Esophagus muscularis mucosa (tissue), 4 donors: ENCODE measurements at places on chromosomes 4 and X. TPM values are rescaled to one million over a fixed set of nuclear protein-coding genes. Genes with fewer than 3 reads are reported as not detected.

- DNase-seq, result no peak
Measured at GRCh38 chr4:159229164-159229563, 126.3 kb downstream of the RAPGEF2 start.

DNA sequence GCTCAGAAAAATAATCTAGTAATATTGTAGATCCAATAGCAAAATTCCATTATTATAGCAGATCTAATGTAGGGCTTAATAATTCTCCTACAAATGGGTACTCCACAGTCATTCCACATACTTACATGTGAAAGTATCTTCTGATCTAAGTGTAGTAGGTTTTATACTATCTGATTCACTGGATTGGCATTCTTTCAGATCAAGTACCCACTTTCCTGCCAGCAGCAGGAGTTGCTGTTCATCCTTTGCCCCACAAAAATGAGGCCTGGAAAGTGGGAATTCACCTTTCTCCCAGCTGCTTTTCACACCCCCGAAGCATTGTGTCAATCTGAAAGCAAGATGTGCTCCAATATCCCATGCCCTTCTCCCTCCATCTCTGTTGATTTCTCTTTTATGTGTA, 77.1 kb upstream of the RXFP1 start:
- no peak for DNase-seq

Gene PABPC1L2B
- total RNA-seq, result not detected

DNA sequence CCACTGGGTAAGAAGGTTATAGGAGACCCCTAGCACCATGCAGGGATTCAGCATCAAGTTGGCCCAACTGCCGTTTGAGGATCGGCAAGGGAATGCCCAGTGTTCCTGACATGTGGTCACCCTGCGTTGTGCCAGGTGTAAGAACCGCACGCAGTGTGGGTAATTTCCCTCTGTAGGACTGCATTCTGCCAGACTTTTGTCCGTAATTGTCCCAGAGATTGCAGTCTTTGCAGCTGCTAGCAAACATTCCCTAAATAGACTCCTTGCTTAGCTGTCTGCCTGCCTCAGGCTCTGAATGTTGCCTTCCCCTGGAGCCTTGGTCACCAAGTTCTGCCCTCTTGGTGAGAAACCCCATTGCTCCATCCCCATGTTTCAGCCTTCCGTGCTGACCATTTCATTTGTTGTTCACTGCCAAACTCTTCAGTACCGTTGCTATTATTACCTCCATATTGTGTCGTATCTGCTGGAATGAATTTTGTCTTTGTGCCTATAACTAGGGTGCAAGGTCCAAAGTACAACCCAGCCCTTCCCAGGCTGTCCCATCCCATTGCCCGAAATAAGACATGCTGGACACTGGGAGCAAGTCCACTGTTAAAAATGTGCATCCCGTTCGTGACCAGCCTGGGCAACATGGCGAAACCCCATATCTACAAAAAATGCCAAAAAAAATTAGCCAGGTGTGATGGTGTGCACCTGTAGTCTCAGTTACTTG, 53.8 kb upstream of the USP9X start:
- no peak for DNase-seq

DNA sequence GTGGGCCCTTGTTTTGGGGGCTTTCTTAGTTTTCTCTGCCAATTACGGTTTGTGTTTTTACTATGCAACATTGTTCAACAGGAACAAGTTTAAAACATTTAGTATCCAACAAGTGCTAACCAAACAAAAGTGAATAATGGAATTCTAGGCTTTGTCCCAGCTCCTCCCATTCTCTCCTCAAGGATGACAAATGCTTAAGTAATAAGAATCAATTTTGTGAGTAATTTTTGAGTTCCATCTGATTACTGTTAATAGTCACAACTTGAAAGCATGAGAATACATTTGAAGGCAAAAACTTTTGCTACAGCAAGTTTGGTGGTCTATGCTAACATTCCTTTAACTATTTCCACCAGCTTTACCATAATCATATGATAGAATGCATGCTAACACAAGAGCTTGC, 78.1 kb upstream of the HPGD start:
- DNase-seq, result no peak

DNA sequence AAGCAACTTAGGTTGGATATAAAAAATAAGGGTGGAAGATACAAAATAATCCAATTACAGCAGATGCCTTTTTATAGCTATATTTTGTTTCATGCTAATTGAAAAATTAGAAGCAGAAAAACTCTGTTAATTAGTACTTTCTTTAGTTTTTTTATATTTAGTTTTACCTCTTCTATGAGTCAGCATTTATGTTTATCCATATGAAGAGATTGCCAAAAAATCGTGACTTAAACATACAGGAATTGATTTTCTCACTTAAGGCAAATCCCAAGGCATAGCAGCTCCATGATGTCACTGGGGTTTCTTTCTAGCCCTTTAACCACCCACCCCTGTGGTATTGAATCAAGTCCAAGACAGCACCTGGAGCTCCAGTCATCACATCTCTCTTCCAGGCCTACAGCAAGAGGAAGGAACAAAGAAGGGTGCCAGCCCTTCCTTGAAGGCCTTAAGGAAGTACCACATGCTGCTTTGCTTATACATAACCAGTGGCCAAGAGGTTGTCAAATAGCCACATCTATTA, 365.8 kb upstream of the TENM3 start:
- DNase-seq, result no peak

Gene NLGN3
- 2.0 TPM for total RNA-seq
